Stimulated activated CD4-positive, alpha-beta T cell treated with anti-CD3 and anti-CD28 coated beads, Interleukin-4, amount 100 ng/mL, for 1 hour (primary cell): ENCODE measurements at places on chromosomes 12 and 14.
A peak's percentile ranks its signal among the peaks of the same experiment; 100 is the strongest.

DNA sequence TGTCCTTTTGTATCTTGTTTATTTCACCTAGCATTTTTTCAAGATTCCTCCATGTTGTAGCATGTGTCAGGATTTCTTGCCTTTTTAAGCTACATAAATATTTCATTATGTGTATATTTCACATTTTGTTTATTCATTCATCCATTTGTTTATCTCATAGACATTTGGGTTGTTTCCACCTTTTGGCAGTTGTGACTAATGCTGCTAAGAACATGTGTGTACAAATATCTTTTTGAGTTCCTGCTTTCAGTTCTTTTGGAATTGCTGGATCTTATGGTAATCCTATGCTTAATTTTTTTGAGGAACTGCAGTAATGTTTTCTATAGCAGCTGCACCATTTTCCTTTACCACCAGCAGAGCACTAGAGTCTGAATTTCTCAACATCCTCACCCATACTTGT is 62.4 kb downstream of the SCN8A start:
- no peak for DNase-seq

- peak; percentile 39 for DNase-seq
These were observed 5.7 kb downstream of the RAB35 start for GRCh38 chr12:120110550-120111501.

- DNase-seq = no peak
These were observed 39.4 kb downstream of the CRACR2A start for GRCh38 chr12:3713483-3713882.

- DNase-seq = no peak
These were observed 12.8 kb upstream of the YARS2 start for GRCh38 chr12:32768518-32768917.
